Activated CD8-positive, alpha-beta T cell treated with anti-CD3 and anti-CD28 coated beads, Interleukin-2, amount 10 ng/mL, durations not matched to agents 7 days and 5 days (primary cell): ENCODE measurements at places on chromosomes 13 and 19. TPM values are rescaled to one million over a fixed set of nuclear protein-coding genes. Genes with fewer than 3 reads are reported as not detected.

GRCh38 chr13:106986687-106987426 is 418.9 kb upstream of the ARGLU1 start:
- DNase-seq: no peak

DNA sequence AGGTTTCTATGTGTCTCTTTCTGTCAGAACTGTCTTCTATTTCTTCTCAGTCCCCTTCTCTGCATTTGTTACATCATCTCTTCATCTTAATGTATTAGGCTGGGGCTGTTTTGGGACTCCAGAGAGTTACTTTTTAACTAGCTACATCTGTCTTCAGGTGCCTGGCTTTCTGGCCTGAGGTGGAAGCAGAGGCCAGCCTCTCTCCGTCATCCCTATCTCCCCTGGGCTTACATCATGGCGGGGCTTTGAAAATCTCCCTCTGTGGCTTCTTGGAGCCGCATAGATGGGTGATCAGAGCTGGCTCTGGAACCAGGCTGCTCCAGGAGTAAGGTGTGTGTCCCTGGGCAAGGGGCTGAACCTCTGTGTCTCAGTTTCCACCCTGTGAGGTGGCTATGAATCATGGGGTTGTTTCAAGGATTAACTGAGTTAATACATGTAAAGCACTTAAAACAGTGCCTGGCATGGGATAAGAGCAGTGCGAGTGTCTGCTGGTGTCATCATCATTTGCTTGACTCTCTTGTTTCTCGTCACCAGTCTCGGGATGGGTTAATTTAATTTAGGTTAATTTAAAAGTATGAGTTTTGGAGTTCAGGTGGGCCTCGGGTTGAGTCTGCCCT is 2.0 kb downstream of the EPN1 start:
- DNase-seq: no peak

DNA sequence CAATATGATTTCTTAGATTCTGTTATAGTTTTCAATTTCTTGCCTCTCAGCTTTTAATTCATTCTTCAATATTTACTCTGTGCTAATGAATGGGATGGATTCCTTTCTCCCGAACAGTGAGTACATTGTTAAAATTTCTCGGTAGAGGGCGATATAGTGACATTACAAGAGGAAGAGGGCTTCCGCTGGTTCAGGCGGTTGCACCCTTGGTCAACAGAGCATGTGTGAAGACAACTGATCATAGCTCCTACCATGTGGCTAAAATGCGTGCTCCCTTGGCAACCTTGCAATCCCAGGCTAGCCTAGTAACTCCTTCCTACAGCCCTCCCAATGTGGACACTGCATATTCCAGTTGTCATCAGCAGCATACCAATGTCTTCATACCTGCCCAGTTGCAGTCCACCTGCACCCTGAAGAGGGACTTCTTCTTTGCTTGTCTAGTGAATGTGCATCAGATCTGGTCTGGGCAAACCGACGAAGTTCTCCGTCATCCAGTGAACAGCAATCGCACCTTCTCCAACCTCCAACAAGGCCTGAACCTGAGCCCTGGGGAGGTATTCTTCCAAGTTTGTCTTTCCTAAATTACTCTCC is 653.0 kb upstream of the GPC6 start:
- no peak for DNase-seq

GRCh38 chr13:97263160-97263559 is 41.0 kb downstream of the MBNL2 start:
- no peak for DNase-seq

DNA sequence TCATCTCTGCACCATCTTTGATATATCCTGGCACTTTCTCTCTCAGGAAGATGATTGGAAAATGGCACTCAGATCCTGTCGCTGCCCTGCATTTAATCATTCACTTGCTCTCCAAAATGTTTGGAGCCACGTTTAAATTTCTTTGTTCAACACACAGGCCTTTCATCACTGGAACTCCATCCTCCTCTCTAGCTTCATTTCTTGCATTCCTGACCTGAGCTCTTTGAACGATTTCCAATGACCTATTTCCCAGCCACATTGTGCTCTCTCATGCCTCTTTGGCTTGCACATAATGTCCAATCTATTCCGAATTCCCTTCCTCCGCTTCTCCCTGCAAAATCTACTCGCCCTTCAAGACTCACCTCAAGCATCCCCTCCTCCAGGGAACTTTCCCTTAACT is 287.4 kb upstream of the NBEA start:
- DNase-seq: no peak

DNA sequence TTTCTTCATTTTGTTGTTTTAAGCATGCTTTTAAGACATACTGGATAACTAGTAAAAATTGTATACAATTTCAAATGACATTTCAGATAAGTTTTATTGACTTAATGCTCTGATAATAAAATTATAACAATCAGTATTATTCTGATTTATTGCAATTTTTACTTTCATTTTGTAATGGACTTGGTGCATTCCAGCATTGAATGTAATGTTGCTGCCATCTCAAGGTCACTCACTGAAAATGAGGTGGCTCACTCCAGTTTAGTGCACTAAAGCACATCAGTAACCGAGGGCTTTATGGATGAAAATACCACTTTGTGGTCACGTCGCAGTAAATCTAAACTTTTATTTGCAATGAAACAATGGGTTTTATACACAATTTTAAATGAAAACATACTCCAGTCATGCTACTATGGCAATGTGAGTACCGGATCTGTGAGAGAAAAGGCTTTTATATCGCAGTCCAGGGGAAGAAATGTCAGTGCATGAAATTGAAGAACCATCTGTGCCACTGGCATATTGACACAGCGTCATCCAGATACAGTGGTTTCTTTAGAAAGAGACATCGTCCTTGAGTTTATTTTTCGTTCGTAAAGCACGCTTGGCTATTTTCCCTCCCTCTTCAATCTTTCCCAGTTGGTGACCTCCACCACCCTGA is 20.7 kb upstream of the ZNF507 start:
- DNase-seq: no peak

DNA sequence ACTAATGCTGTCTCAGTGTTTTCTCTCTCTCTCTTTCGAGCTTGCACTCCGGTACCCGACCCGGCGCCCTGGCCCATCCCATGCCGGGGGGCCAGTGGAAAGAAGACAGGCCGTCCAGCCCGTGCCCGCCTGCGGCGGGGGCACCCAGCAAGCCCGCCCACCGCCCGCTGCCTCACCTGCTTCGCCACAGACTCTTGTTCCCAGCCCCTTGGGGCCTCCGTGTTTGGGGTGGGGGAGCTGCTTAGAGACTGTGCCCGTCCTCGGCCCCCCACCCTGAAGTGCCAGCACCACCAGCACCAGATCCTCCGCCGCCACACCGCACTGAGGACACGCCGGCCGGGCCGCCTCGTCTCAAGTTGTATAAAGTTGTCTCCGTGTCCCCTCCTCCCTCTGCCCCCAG is 2.4 kb downstream of the LENG9 start:
- no peak for DNase-seq

DNA sequence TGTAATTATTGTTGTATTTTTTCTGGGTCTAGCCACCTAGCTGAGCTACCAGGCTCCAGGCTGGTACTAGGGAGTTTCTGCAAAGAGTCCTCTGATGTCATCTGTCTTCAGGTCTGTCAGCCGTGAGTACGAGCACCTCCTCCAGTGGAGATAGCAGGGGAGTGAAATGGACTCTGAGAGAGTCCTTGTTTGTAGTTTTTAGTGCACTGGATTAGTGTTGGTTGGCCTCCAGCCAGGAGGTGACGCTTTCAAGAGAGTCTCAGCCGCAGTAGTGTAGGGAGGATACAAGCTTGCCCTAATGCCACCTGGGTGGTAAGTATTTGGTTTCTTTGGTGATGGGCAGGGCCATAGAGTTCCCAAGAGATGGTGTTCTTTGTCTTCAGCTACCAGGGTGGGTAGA is 384.8 kb downstream of the SLC7A1 start:
- no peak for DNase-seq

DNA sequence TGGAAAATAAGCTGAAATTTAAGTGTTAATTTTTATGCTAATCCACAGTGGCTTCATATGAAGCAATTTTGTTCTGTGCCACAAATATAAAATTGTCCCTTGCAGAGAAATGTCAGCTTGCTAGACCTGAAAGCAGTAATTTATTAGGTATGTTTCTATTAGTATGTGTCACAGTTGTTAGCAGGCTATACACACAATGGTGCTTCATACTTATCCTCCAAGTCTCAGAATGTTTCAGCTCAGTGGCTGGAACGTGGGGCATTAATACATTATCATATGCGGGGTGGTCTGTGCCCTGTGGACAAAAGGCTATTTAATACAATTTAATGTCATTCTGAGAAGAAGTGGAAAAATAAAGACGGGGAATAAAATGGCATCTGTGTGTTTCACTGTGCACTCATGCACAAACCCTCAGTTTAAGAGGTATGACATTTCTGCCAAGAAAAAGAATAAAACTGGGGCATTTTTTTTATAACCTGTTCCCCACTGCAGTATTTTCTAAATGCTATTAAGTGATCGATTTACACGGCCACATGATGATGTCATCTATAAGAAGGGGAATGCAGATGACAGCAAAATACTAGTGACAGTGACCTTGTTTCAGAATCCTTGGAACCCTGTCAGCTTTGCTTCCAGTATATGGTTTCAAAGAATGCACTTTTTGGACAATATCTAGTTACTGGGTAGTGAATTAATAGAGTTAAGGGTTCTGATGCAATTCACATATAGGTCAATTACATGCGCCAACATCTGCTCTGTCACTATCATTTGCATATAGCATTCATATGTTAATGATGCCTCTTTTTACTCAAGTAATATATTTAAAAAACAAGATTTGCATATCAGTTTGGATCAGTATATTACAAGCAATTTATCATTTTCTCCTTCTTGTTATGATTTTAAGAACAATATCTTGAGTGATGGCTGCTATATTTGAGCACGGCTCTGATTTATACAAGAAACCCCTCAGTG is 21.2 kb upstream of the ZNF536 start:
- DNase-seq: no peak

- no peak for DNase-seq
Measured at GRCh38 chr13:83190020-83190419, 692.3 kb downstream of the SLITRK1 start.

LACC1 gene
- total RNA-seq: 1.4 TPM

ERCC1 gene
- total RNA-seq: 64.8 TPM

USHBP1 gene
- total RNA-seq: not detected

ZIM2 gene
- not detected for total RNA-seq

ZNF610 gene
- total RNA-seq: 1.6 TPM

ZNF541 gene
- 0.10 TPM for total RNA-seq

CTU1 gene
- total RNA-seq: 8.7 TPM
